ENCODE measurements at places on chromosomes 6 and 20.

DNA sequence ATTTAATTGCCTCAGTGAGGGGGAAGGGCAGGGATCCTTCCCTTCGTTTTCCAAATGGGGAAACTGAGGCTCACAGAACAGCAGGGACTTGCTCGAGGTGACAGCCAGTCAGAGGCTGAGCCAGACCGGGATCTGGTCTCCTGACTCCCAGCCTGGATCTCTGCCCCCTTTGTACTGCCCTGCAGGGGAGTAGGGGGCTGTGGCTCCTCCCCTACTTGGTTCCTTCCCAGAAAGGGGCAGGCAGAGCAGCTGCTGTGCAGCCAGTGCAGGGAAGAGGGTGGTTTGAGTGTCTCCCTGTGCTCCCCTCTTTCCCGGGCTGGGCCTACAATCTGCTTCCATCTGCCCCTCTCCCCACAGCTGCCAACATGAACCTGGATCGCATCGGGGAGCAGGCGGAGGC is 37.6 kb downstream of the UQCC2 start:
- peaks cover 4% of the 10 kb centered on the region for H3K4me1 ChIP-seq
- H3K4me3 ChIP-seq = no peak overlapping the region
- peaks cover 8% of the 10 kb centered on the region for H3K36me3 ChIP-seq
- DNase-seq = no peak

DNA sequence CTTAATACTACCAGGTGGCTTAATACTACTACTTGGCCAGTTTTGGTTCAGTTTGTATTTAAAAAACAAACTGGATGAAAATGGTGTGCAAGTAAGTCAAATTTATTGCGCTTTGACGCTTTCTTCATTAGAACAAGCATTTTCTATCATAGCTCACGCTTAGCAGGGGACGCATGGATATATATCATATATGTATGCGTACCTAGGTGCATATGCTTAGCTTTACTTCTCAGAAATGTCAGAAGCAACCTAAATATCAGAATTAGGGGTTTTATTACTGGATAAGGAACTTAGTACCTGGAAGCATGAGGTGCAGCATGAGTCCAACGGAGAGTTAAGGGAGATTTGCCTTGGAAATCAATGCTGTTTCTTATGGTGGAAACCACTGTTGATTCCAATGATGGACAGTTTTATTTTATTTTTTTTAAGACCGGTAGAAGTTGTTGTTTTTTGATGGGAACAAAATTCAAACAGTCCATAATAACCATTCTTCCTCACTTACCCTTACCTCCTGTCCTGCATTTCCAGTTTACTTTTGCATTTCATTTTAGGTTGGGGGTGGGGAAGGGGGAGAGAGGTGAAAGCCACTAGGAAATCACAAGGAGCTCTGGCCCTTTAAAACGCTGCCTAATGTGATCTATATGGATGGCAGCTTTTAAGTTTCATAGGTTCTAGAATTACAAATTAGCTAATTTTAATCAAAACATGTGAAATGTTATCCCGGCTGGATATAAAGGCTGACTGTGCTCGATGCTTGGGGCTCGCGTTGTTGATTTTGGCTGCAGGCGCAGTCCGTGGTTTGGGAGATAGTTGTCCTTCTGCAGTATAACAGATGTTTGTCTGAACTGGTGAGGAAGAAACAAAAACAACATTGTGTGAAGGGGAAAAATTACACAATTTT is 2.1 kb downstream of the SOBP start:
- DNase-seq = no peak
- peaks cover 3% of the 10 kb centered on the region for H3K27me3 ChIP-seq
- no peak overlapping the region for H3K4me3 ChIP-seq
- no peaks in the 10 kb centered on the region for H3K4me1 ChIP-seq

- H3K36me3 ChIP-seq = no peaks in the 10 kb centered on the region
- no peak overlapping the region for H3K27ac ChIP-seq
- H3K27me3 ChIP-seq = no peaks in the 10 kb centered on the region
- no peaks in the 10 kb centered on the region for H3K4me1 ChIP-seq
Observed at GRCh38 chr6:75220357-75220756, 14.5 kb upstream of the COL12A1 start.

- no peaks in the 10 kb centered on the region for H3K27me3 ChIP-seq
- H3K4me1 ChIP-seq = no peaks in the 10 kb centered on the region
- H3K36me3 ChIP-seq = no peaks in the 10 kb centered on the region
- H3K27ac ChIP-seq = no peak overlapping the region
Observed at GRCh38 chr20:26214991-26215390, 518.3 kb upstream of the ZNF337 start.

GRCh38 chr20:54153847-54154246 is 19.9 kb downstream of the CYP24A1 start:
- no peak overlapping the region for H3K27ac ChIP-seq
- H3K4me1 ChIP-seq = peaks cover 11% of the 10 kb centered on the region
- no peak for DNase-seq
- H3K4me3 ChIP-seq = no peak overlapping the region
- H3K36me3 ChIP-seq = no peaks in the 10 kb centered on the region

DNA sequence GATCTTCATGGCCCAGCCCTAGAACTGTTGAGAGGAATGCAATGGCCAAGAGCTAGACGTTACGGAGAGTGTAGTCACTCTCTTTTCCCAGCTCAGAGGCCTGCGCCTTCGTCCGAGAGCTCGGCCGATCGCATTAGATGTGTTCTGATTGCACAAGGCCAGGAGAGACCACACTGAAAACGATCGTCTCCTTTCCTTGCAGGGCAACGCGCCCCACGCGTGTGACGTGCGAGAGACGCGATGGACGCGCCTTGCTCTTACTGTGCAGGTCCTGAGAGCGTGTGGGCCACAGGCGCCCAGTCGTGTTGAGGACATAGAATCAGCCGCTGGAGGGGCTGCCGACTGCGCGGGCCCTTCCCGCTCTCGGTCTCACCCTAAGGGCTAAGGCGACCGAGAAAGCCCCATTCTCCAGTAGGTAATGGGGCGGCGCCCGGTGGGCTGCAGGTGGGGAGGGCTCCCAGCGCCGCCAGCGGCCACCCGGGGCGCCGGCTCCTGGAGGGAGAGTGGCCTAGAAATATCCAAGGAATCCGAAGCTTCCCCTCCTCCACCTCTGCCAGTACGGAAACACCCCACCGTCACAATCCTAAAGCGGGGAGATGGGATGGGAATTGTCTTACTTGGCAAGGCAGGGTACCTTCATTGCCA is 26.9 kb downstream of the TFAP2B start:
- DNase-seq = no peak
- H3K27me3 ChIP-seq = no peaks in the 10 kb centered on the region
- H3K4me3 ChIP-seq = no peak overlapping the region
- no peaks in the 10 kb centered on the region for H3K4me1 ChIP-seq
- H3K36me3 ChIP-seq = no peaks in the 10 kb centered on the region

DNA sequence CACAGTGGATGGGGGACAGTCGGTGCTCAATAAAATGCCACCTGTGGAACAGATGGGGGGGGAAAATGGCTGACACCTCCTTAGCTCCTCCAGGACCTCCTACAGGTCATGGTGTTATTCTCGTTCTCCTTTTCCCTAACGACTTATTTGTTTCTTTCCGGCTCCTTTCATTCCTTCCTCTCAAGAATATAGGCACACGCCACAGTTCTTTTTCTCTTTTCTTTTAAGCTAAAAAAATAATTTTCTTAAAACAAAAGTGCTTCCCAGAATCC is 1.4 kb upstream of the RNASET2 start:
- no peak for DNase-seq
- H3K4me1 ChIP-seq = peaks cover 22% of the 10 kb centered on the region
- no peak overlapping the region for H3K27ac ChIP-seq
- H3K27me3 ChIP-seq = no peaks in the 10 kb centered on the region
- no peaks in the 10 kb centered on the region for H3K36me3 ChIP-seq

DNA sequence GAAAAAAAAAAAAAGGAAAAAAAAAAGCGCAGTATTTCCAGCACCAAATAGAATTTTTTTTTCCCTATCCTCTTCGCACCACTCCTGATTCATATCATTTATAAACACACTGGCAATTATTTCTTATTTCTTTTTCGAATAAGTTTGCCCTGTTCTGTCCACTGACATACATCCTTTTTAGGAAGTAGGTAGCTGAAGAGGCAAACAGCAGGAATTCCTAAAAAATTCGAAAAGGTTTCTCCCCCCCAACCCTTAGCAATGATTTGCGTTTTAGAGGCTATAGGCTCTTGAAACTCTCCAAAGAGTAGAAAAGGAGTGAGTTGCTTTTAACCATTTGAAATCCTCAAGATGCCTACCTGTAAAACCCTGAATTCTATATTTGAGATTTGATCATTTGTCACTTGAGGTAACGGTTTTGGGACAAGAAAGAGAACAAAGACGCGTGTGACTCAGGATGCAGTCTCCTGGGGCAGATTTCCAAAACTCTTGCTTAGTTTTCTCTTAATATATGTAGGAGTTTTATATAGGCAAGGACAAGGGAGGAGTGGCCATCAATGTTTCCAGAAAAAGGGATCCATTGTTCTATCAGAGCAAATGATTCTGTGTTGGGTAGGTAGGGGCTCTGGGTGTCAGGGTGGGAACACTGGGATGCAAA is 531 bp upstream of the CCN2 start:
- peak overlapping the region; percentile 87 for H3K27ac ChIP-seq
- peak overlapping the region; percentile 19 for H3K4me3 ChIP-seq
- DNase-seq = no peak

All from Caco-2 (cell line).